Central memory CD4-positive, alpha-beta T cell (primary cell): ENCODE measurements at places on chromosomes 5 and 9.

DNA sequence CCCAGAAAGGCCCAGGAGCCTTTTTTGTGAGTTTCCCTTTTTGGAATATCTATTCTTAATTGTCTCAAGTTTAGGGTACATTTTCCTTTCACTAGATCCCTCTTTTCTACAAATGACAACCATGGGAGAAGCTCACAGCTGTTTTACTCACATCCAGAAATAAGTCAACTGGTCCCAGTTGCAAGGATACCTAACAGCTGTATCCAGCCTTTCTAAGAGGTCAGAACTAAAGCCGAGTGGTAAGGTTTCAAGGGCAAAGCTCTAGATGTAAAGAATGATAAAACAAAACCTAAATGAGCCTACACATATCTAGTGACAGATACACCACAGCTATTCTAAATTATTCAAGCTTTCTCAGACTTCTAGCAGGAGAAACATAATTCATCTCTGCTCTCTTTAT is 4.4 kb downstream of the FGF10 start:
- no peak for DNase-seq

- DNase-seq: no peak
Observed at GRCh38 chr5:158857371-158857770, 242.3 kb downstream of the EBF1 start.

GRCh38 chr5:167657016-167657415 is 634.4 kb upstream of the WWC1 start:
- DNase-seq: no peak

DNA sequence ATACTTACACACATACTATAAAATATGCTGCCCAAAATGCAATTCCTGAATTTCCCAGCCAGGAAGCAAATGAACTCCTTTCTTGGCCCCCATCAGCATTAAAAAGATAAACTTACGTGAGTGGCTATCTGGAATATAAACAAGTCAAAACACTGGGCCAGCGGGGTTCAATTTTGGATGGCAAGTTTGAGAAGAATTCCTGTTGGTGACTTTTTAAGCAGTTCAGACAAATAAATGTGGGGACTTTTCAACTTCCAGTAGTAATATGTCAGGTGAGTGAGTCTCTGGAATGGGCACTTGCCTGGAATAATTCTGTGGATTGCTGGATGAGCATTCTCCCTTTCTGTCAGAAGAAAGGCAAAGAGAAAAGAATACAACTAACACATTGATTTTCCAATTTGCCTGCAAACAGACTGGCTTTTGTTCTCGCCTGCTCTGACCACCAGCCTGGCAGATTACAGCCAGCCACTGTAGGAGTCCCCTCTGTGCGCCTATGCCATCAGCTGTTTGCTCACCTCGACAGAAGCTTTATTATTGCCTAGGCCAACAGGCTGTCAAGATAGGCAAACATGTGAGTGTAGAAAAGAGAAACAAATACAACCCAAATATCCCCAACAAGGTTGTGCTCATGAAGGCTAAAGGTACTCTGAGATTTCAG is 78.6 kb downstream of the MRPS27 start:
- no peak for DNase-seq

DNA sequence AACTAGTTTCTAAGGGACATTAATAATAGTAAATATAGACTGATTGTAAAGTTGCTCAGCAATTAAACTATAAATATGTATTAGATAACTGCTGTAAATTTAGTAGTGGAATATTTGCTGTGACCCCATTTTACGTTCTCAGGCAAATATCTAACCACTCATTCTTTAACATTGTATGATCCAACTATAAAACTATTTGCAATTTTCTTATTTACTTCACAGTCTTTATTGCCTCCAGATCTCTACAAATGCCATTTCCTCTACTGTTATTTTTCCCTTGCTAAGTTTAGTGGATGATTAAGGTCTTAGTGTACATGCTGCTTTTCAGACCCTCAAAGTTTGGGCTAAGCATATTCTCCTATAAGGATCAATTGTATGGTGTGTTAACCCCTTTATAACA is 526.2 kb upstream of the ST8SIA4 start:
- no peak for DNase-seq

DNA sequence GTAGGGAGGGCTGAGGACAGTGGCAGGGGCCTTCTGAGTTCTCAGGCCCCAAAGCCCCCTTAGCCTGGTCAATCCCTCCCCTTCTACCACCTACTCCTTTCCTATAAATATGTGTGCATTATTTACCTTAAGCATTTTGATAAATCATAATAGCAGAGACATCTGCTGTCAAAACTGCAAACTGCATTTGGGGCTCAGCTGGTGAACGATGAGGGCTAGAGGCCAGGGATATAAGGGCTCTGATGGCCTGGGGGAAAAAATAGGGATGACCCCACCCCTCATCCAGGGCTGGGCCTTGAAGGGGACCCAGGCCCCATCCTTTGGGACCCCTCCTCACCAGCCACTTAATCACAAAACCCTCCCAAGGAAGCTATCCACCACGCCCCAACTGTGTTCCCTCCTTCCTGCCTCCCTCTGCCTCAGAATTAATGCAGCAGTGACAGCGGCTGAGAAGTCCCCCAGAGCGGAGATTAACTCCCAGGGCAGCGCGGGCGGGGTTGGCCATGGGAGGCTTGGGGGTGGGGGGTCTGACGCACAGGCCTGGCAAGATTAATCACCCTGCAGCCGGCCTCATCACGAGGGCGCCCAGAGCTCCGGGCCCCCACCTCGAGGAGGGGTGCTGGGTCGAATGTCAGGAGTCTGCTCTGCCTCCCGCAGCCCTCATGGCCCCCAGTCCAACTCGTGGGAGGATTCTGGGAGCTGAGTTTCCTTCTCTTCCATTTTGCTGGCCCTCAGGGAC is 42.1 kb downstream of the CXXC5 start:
- no peak for DNase-seq

DNA sequence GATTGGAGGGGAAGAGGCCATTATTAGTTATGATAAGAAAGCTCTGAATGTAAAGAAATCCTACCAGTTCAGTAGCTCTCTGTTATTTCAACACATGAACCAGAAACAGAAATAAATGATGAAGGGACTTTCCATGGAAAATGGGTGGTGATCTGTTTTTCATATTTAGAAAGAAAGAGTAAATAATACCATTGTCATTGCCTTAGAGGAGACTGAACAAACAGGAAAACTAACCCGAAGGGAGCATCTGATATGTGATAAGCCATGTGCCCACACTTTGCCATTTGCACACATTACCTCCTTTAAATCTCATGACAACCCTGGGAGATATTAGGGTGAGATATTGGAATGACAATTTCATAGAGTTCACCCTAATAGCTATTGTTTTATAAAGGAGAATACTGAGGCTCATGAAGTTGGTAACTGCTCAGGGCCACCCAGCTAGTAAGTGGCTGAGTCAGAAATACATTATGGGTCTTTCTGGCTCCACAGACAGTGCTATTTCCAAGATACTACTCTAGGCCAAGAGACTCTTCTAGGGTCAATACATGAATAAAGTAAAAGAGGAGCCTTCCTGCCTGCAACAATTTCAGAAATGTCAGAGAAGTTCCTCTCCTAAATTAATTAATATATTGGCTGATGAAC is 111.0 kb upstream of the SLIT3 start:
- no peak for DNase-seq

- no peak for DNase-seq
Observed at GRCh38 chr5:74670396-74671038, 14.5 kb upstream of the HEXB start.

DNA sequence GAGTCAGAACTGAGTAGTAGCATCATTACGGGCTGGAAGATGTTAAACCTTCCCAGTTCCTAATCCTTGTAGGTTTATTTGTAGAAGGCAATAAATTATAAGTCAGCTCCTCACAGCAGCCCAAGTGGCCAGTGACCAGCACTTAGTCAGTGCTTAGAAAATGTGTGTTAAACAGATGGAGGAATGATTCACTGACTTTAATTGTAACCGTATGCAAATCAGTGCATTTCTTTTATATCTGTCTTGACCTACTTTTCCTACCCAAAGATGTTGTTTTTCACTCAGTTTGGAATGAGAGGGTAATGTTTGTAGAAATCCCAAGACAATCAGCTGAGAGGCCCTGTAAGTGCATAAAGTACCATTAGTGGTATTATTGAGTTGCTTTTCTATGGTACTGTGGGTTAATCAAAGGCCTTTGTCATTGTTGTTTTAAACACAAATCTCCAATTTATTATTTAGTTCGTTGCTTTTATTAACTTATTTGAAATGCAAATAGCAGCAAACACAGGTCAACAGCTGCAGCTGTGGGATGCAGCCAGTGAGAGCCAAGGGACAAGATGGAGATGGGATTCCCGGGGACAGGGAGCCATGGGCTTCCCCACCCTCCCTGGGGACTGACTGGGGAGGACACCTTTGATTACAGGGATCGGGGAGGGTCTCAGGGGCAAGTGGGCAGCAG is 49.8 kb downstream of the MAP1B start:
- no peak for DNase-seq

- no peak for DNase-seq
Observed at GRCh38 chr9:8071445-8071798, 271.8 kb upstream of the DMAC1 start.

GRCh38 chr5:13955896-13956295 is 11.4 kb upstream of the DNAH5 start:
- DNase-seq: no peak
